ENCODE measurements at places on chromosomes 7 and 10.

DNA sequence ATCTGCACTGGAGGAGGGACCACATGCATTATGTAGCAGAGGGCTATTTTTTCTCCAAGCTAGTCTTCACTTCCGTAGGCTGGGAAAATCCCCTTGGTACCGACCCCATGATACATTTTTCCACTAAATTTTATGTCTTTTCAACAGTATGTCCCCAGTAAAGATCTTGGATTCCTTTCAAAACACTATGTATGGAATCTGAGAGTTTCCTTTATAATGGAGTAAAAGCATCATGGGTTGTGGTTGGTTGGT, 4.8 kb upstream of the ZNRF2 start:
- no peak for DNase-seq

GRCh38 chr7:105367458-105367857, 21.3 kb downstream of the SRPK2 start:
- peak; percentile 40 for DNase-seq

- no peak for DNase-seq
Observed at GRCh38 chr7:148806187-148806586, 77.9 kb downstream of the EZH2 start.

DNA sequence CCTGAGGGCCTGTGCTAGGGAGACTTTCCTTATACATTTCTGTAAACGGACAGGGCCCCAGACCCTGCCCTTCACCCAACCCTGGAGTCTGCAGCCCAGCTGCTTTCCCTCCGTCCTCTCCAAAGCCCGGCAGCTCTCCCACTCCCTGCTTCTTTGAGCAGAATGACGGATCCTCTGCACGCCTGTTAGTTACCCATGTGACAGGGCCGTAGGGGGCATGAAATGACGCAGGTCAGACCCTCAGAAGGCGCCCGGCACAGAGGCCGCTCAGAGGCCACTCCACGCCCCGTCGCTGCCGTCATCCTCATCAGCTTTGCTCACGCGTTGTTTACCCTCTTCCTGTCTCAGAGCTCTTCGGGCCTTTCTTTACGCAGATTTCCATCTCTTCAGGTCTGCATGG, 60.2 kb upstream of the MKRN1 start:
- DNase-seq = no peak

- peak; percentile 19 for DNase-seq
Observed at GRCh38 chr7:157875230-157876179, 538.7 kb downstream of the DNAJB6 start.

GRCh38 chr7:123372368-123372767, 162.0 kb downstream of the IQUB start:
- no peak for DNase-seq

DNA sequence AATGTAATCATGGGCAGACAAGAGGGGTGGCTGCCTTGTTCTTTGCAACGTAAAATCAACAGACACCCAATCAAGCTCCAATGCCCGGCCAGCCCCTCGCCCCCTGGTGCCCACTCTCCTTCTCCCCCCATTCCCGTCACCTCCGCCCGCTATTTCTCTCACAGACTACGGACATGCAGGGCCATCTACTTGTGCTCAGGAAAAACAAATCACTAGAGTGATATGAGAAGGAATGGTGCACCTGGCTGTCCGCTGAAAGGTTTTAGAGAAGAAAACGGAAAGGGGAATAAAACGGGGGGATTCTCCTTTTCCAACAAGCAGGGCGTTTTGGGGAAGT, 396 bp downstream of the GRM8 start:
- no peak for DNase-seq

DNA sequence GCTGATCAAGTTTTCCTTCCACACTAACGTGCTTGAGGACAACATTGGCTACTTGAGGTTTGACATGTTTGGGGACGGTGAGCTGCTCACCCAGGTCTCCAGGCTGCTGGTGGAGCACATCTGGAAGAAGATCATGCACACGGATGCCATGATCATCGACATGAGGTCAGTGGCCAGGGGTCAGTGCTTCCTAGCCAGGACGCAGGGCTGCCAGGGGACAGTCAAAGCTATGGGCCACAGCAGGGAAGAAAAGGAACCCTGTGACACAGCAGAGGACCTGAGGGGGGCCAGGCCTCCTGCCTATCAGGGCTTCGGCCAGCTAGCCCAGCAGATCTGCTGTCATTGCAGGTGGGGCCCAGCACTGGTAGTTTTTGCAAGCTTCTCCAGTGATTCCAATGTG, 5.2 kb downstream of the RBP3 start:
- DNase-seq = no peak

DNA sequence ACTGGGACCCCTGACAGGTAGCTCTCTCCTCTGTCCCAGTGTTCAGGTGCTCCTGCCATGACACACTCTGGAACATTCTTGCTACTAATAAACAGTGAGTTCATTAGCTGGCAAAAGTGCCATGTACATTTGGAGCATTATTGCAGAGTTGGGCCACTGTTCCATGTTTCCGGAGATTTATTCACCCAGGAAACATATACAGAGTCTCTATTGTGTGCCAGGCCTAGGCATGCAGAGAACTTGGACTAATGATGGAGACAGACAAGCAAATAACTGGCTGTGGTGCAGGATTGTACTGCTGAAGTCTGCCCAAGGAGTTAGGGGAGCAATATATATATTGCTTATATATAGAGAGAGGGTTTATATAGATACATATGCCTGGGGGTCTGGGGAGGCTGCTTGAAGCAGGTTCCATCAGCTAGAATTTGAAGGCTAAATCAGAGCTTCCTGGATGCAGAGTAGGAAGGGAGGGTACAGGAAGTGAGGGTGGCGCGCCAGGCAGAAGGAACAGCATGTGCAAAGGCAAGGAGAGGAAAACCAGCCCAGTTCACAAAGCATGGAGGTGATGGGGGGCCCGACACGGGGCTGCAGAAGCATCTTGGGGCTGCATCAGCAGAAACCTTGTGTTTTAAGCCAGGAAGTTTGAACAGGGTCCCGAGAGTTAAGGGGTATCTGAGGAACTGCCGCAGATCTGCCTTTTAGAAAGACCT, 22.7 kb upstream of the EEPD1 start:
- no peak for DNase-seq

DNA sequence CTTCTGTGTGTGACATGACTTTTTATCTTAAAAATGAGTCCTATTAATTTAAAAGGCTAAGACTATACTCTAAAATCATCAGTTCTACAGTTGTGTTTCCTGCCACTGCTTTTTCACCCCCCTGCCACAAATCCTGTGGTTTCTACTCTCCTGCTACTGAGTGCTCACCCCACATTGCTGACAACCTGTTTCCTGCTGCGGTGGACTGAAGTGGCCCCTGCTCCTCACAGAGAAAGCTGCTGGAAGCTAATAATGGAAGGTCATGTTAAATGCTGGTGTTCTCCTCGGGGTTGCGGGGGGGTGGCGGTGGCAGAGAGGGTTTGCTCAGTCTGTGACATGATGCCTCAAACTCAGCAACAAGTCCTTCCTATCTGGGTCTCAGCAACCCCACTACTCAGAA, 113.2 kb upstream of the INHBA start:
- no peak for DNase-seq

- no peak for DNase-seq
Observed at GRCh38 chr7:32779167-32779566, 112.4 kb downstream of the KBTBD2 start.

- no peak for DNase-seq
Observed at GRCh38 chr10:60262647-60263126, 127.0 kb downstream of the ANK3 start.

- DNase-seq = peak; percentile 82
Observed at GRCh38 chr7:80145780-80146422, 11.3 kb downstream of the GNAI1 start.

DNA sequence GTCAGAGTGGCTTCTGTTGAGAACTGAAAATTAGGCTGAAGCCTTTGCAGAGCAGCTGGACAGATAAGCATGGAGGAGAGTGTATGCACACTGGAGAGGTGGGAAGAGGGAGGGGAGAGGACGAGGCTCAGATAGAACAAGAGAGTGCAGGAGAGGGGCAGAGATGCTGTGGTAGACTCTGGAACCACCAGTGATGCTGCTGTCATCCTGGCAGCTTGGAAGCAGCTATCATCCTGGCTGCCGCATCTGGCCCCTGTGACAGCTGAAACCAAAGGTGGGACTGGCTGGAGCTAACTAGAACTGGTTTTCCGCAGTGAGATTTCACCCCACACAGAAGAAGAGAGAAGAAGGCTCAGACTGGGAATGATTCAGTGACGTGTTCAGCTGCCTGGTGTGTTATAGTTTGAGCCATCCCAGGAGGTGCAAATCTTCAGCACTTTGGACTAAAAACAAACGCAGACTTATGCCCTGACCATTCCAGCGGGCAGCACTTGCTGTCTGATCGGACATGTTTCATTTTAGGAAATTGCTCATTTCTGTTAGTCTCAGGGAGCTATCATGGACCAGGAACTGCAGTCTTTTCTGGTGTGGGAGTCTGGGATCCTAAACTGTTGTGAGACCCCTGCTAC, 38.4 kb downstream of the EEPD1 start:
- no peak for DNase-seq

- no peak for DNase-seq
Observed at GRCh38 chr10:43223056-43223455, 43.8 kb downstream of the RASGEF1A start.

DNA sequence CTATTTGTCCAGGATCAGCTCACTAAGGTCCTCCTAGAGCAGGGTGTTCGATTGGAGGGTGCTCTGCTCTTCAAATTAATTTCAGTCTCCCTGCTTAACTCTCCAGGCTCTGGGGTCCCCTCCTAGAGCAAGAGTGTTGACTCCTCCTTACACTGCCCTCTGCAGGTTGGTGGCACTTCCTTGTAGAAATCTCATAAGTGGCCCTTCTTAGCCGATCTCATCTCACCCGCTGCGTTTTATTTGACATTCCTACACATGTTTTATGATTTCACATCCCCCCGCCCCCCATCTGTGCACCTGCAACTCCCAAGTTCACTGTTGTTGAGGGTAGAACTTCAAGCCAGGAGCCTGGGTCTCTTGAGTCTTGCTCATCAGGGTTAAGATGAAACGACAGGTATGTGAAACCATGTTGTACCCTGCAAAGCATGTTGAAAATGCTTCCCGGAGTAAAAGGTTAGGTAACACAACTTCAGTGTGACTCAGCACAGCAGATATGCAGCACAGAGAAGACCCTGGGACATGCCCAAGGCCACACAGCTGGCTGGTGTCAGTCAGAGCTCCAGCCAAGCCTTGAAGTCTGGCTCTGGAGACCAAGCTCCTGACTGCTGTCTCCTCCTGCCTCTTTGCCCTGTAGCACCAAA, 171.2 kb downstream of the PRKAG2 start:
- no peak for DNase-seq

Measured in T47D (cell line).